ENCODE measurements at places on chromosomes 2 and 18.

- DNase-seq, result no peak
Measured at GRCh38 chr18:48875314-48875941, 75.3 kb downstream of the SMAD7 start.

- no peak for DNase-seq
Measured at GRCh38 chr2:223273995-223274394, 222.0 kb downstream of the KCNE4 start.

- no peak for DNase-seq
Measured at GRCh38 chr18:74040008-74040407, 107.6 kb downstream of the FBXO15 start.

- no peak for DNase-seq
Measured at GRCh38 chr2:108288534-108289106, at the start of gene SULT1C2. TSS of gene SULT1C2 (plus strand) at chr2:108288895. CDS start at chr2:108293668, 4,773 bp downstream.

DNA sequence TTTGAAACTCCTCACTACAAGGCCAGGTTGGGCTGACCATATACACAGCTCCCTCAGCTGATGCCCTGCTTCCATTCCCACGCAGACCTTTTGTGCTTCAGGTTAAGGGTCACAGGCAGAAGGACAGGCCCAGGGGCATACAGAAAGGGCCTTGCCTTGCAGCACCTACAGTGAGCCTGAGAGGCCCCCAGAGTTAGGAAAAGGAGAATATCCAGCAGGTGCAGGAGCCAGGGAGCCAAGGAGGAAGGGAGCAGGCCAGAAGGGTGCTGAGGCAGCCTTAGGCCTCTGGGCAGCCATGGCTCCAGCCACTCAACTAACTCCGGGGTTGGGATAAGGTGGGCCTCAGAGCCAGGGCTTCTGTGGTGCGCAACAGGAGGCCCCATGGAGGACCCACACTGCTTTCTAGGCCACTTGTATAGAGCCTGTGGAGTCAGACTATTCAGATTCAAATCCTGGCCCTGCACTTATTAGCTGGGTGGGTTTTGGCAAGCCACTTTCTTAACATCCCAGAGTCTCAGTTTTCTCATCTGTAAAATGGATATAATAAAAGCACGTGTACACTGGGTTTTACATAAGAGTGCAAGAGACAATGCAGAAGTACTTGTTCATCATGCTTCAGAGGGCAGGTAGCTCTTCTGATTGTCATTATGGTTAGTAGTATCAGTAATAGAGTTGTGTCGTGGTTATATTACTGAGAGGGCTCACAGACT is 214.6 kb upstream of the HAAO start:
- DNase-seq, result no peak

DNA sequence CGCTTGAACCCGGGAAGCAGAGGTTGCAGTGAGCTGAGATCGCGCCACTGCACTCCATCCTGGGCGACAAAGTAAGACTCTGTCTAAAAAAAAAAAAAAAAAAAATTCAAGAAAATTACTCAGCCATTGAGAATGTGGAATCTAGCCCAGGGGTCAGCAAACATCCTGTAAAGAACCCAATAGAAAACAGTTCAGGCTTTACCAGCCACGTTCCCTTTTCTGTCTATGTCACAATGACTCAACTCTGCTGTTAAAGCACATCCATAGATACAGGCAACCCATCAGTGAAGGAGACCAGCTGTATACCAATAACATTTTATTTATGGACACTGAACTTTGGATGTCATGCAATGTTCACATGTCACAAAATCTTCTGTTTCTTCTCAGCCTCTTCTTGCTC is 435.6 kb upstream of the GYPC start:
- no peak for DNase-seq

- no peak for DNase-seq
Measured at GRCh38 chr2:225104971-225105370, 62.7 kb upstream of the DOCK10 start.

GRCh38 chr2:143764261-143764660 is 635.0 kb downstream of the ARHGAP15 start:
- DNase-seq, result no peak

DNA sequence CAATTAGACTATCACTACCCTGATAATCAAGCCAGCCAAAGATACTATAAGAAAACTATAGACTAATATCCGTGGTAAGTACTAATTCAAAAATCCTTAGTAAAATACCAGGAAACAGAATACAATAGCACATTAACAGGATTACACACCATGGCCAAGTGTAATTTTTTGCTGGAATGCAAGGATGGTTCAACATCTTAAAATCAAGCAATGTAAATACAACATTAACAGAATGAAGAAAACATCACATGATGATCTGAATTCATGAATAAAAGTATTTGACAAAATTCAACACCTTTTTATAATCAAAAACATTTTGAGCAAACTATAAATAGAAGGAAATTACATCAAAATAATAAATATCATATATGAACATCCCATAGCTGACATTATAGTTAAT is 350.7 kb upstream of the LRRTM1 start:
- no peak for DNase-seq

DNA sequence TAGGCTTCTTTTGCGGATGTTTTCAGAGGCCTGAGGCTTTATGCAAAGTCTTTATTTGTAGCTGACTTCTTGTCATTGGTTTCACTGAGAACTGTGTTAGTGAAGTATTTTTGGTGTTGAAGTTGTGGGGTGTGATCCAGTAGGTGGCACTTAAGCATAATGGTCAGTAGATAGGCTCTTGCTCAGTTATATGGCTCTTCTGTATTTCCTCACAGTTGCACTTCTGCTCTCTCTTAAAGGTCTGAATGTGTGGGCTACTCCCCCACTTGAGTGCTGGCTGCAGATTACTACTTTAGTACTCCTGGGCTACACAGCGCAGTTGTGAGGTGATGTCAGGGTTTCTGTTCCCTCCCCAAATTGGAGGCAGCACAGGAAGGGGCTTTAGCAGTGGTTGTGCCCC is 133.8 kb upstream of the SCN7A start:
- no peak for DNase-seq

- no peak for DNase-seq
Measured at GRCh38 chr2:126771501-126772195, 115.7 kb downstream of the GYPC start.

DNA sequence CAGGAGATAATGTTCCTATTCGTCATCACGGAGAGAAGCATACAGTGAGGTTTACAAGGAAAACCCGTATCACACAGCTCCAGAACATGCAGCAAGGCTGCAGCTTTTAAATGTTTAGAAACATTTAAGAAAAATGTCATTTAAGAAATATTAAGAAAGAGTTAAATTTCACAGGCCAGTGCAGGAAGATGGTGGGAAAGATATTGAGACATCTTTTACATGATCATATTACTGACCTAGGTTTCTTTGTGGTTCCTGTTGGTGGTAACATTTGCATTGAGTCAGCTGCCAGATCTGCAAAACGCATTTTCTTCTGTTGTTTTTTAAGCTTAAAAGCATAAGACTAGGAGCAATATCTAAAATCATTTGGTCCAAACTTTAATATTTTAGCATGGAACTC is 44.9 kb downstream of the CPO start:
- DNase-seq, result no peak

DNA sequence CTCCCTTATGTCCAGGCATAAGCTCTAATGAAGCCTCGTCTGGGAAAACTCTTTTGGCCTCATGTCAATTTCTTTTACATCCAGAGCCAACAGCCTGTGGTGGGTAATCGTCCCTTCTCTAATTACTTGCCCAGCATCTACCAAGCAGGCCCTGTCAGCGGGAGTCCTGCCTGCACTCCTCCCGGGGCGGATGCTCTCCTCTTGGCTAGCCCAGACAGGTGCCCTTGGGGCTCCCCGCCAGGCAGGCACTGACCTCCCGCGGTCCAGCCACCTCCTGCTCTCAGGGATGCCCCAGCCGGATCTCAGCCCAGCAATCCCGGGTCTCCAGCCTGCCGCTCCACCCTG is 74.2 kb downstream of the NCAPH start:
- no peak for DNase-seq

- no peak for DNase-seq
Measured at GRCh38 chr2:156430980-156431358, 5.2 kb upstream of the GPD2 start.

GRCh38 chr18:28588884-28589549 is 412.1 kb upstream of the CDH2 start:
- no peak for DNase-seq

DNA sequence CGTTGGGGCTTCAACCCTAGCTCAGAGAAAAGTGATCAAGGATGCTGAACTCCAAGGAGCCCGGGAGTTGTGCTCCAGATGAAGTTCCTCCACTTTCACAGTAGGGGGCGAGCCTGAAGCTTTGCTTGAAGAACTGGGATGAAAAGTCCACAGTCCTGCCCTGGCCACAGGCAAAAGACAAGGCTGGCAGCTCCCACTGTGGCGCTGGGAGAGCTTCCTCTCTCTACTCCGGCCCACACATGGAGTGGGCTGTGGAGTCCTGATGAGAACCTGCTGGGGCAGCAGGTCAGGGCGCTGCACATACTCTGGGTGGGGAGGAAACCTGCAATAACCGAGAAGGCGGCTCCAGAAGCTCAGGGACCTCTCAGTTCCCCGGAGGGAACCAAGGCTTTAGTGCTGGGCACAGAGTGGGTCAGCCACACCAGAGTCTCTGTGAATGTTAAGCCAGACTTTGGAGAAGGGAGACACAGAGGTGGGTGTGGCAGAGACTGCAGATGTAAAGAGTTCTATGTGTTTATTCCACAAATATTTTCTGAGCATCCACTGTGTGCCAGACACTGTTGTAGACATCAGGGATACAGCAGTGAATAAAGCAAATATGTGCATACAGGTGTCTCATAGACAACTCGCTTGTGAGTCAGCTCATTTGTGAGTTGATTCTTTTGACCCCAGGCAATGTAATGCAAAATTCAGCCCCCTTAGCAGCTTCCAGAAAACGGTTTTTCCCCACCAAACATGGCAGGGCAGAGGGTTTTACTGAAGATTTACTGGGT is 48.0 kb upstream of the MRPL33 start:
- peak; percentile 92 for DNase-seq

GRCh38 chr2:231819447-231820042 is 33.3 kb downstream of the COPS7B start:
- no peak for DNase-seq

DNA sequence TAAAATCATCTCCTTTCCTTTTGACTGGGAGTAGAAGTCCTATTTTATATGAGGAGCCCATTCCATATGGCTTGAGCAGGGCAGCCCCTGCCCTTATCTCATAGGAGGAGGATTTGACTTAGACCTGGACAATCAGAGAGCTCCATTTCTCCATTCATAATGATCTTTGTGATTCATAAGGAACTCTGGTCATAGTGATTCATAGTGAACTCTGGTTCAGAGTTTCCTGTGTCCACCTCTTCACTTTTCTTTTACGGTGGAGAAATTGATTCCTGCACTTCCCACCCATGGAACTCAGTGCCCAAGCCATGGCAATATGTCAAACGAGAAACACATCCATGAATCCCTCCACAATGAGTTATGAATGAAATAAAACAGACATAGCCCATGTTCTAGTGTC is 12.8 kb upstream of the MYO3B start:
- no peak for DNase-seq

DNA sequence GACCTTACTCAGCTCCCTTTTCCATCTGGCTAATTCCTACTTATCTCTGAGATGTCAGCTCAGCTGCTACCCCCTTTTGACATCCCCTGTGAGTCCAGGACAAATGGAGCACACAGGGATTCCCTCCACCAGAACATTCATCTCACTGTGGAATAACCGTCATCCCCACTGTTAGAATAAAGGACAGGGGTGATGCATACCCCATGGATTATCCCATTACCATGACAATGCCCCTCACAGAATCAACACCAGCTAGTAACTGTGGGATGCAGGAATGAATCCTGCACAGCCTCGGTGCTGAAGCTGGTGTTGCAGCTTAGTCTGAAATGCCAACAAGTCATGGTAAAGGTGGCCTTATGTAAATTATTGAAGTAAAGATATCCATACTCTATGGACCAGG is 624.8 kb upstream of the RAB6C start:
- DNase-seq, result no peak

- no peak for DNase-seq
Measured at GRCh38 chr18:8056723-8057122, 489.6 kb downstream of the PTPRM start.

- no peak for DNase-seq
Measured at GRCh38 chr2:8316356-8316755, 365.5 kb upstream of the ID2 start.

DNA sequence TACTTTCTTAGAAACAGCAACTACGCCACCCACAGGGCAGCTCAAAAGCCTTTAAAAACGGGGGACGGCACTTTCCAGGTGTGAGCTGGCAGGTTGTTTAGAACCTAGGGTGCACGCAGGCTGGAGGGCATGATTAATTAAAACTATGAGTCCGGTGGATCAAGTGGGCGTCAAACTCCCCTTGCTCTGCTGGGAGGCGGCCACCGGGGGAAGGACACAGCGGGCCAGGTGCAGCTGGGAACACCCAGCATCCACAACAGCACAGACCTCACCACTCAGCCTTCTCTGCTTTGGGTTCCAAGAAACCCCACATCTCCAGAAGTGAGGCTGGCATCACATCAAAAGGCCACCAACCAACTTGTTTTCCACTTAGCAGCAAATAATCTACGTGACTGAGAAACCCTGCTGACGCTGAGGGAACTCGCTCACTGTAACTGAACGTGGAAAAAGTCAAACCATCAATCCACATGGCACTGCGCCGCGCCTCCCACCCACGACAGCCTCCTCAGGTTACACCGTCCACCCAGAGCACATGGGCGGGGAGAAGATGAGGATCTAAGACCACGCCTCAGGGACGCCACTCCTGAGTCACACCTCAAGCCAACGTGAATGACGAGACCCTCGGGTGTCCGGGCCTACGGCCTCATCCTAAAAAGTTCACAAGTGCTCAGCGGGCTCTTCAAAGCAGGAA is 118.2 kb downstream of the ZNF516 start:
- DNase-seq, result no peak

- DNase-seq, result no peak
Measured at GRCh38 chr18:7288544-7288943, 57.7 kb downstream of the LRRC30 start.

DNA sequence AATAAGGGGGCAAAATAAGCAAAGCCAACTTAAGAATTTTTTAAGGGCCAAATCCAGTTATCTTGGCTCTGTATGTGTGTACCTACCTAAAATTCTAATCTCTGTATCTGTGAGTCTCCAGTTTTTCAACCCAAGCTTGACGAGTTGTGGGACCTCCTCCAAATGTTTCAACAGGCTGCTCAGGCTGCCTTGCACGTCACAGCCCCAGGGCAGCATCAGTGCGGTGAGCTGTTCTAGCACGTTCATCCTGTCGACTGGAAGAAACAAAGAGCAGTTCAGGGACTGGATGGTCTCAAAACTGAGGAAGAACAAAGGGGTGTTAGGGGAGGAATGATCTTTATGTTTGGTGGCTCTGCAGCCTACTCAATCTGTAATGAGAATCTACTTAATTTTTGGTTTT is 29.4 kb downstream of the NLRC4 start:
- peak; percentile 44 for DNase-seq

DNA sequence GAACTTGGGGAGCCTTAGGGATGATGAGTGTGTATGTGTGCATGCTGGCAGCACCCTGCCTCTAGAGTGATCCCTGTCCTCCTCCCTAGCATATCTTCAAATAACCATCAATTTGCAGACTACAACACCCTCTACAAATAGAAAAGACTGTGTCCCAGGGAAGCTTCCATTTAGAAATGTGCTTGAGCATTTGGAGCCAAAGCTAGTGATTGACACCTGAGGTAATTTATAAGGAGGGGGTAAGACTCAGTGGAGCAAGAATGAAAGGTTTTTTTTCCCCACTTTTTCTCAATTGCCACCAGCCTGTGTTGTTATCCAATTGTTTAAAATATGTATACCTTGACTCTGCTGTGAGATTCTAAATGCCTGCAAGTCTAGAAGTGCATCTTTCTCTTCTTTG is 286.0 kb upstream of the SLC14A2 start:
- DNase-seq, result no peak

Data from lower leg skin (tissue), 4 donors.